M059J (cell line): ENCODE measurements at places on chromosomes 5 and 9.

DNA sequence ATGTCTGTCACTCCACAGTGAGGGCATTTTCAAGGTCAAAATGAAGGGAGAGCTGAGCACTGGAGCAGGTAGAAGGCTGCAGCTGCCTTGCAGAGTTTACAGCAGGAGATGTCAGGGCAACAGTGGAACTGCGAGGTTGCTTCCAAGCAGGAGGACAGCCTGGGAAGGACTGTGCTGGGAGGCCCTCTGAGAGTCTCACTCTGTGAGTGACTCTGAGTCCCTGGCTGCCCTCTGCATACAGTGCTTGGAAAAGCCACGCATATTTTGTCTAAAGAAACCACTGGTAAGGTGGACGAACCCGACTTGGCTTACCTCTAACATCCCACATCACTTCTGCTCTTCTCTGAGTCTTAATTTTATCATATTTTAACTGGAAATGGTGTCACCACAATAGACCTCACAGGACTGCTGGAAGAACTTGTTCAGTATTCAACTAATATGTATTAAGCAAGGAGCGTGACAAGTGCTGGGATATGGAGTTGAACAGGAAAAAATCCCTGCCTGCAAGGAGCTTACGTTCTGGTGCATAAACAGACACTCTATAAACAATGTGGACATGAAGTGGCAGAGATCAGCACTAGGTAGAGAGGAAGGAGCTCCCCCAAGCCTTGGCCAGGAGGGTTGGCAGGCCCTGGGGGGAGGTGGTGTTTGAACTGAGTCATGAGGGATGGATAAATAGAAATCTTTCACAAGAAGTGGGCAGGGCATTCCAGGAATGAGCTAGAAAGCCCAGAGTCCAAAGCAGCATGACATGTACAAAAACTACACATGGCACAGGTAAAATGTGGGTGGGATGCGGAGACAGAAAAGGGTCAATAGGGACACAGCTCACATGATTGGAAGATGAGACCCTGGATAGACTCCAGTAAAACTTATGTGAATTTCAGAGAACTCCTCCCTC, 64.0 kb upstream of the FOXE1 start:
- DNase-seq = peak; percentile 56

- peak; percentile 98 for DNase-seq
Measured at GRCh38 chr5:37738057-37738691, 101.7 kb downstream of the GDNF start.

GRCh38 chr9:4923141-4923540, 61.9 kb upstream of the JAK2 start:
- DNase-seq = no peak

DNA sequence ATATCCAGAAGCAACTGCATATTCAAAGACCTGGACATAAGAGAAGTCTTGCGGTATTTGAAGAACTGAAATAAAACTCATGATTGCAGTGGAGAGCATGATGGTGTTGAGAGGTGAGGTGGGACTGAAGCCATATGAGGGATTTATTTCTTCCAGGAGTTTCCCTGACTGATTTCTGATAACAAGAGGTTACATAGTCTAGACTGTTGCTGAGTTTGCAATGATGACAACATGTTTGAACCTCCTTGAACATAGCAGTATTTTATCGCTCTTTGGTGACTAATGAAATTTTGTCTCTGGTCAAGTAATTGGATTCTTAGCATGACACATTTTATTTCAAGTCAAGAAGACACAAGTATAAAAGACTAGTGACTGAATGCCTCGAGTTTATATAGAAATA, 61.8 kb downstream of the ACTBL2 start:
- DNase-seq = no peak

- DNase-seq = no peak
Measured at GRCh38 chr5:74257060-74257527, 383.4 kb downstream of the ENC1 start.
